Activated CD4-positive, alpha-beta T cell treated with anti-CD3 and anti-CD28 coated beads, Interleukin-2, amount 10 ng/mL, durations not matched to agents 7 days and 5 days (primary cell): ENCODE measurements at places on chromosomes 1 and 21. TPM values are rescaled to one million over a fixed set of nuclear protein-coding genes. Genes with fewer than 3 reads are reported as not detected.

- DNase-seq, result no peak
- no peaks in the 10 kb centered on the region for H3K36me3 ChIP-seq
- H3K4me3 ChIP-seq, result no peak overlapping the region
- H3K27ac ChIP-seq, result peak overlapping the region; percentile 21
- H3K27me3 ChIP-seq, result no peaks in the 10 kb centered on the region
- peaks cover 25% of the 10 kb centered on the region for H3K4me1 ChIP-seq
Observed at GRCh38 chr1:41716188-41717130, 202.3 kb downstream of the HIVEP3 start.

- H3K4me1 ChIP-seq, result no peaks in the 10 kb centered on the region
- no peak for DNase-seq
- no peak overlapping the region for H3K27ac ChIP-seq
- peaks cover 2% of the 10 kb centered on the region for H3K27me3 ChIP-seq
Observed at GRCh38 chr1:86583032-86583431, 36.2 kb downstream of the CLCA4 start.

DNA sequence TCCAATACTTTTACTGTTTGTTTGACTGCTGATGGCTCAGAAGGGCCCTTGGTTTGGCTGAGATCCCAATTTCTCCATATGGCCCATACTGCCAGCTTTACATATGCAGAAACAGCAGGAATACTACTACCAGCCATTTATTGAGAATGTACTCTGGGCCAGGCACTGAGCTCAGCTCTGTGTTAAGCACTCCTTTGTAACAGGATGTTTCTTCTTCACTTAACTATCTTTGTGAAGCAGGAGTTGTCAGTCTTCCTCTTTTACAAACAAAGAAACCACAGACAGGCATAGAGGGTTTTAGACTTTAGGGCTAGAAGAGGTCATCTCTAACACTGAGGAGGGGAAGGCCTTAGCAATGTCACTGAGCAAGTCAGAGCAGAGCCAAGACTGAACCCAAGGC, 8.3 kb downstream of the HMGCL start:
- no peaks in the 10 kb centered on the region for H3K27me3 ChIP-seq
- no peak overlapping the region for H3K4me3 ChIP-seq
- DNase-seq, result no peak

DNA sequence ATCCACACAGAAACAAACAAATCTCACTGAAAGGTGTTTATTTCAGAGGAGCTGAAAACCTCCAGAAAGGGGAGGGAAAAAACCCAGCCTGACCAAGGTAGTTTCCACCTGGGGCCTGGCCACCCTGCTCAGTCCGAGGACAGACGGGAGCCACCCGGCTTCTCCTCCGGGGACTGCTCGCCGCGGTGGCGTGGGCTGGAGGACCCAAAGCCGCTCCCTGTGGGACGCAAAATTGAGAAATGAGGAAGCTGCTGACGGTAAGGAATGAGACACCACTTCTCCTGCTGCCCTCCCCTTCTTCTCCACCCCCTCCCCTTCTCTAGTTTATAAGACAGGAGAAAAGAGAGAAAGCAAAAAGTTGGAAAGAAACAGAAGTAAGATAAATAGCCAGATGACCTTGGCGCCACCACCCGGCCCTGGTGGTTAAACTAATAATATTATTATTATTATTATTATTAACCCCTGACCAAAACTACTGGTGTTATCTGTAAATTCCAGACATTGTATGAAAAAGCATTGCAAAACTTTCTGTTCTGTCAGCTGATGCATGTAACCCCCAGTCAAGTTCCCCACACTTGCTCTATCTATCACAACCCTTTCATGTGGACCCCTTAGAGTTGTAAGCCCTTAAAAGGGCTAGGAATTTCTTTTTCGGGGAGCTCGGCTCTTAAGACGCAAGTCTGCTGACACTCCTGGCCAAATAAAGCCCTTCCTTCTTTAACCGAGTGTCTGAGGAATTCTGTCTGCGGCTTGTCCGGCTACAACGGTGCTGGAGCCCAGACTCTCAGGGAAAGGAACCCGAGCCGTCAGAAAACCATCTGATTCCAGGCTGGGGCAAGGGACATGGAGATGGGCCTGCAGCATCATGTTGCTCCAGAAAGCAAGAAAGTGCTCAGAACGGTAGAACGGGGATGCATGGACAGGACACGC, 12.5 kb downstream of the ITGB2 start:
- no peak overlapping the region for H3K4me3 ChIP-seq
- H3K4me1 ChIP-seq, result peaks cover 55% of the 10 kb centered on the region
- DNase-seq, result no peak
- H3K27ac ChIP-seq, result peak overlapping the region; percentile 31

- no peaks in the 10 kb centered on the region for H3K27me3 ChIP-seq
- no peaks in the 10 kb centered on the region for H3K36me3 ChIP-seq
- H3K4me3 ChIP-seq, result no peak overlapping the region
- peaks cover 6% of the 10 kb centered on the region for H3K4me1 ChIP-seq
- no peak for DNase-seq
Observed at GRCh38 chr21:41666641-41667081, 100.2 kb downstream of the RIPK4 start.

DNA sequence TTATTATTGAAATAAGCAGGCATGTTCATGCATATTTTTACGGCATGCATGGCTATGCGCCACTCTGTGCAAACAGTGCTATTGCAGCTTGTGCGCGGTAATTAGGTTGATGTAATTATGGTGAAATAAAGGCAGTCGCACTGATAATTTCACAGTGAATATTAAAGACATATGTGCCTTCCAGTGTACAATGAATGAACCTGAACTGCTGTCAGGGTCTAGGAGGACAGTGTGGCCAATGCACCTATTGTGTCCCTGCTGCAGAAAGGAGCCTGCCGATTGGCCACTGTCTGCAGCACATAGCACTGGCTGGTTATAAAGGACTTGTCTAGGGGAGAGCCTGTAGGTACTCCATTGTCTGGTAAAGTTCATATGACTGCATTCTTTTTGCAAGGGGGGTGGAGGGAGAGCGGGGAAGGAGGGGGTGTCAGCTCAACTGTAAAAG, 340.4 kb downstream of the USP25 start:
- no peak overlapping the region for H3K27ac ChIP-seq
- no peaks in the 10 kb centered on the region for H3K4me1 ChIP-seq
- no peaks in the 10 kb centered on the region for H3K27me3 ChIP-seq
- no peaks in the 10 kb centered on the region for H3K36me3 ChIP-seq

DNA sequence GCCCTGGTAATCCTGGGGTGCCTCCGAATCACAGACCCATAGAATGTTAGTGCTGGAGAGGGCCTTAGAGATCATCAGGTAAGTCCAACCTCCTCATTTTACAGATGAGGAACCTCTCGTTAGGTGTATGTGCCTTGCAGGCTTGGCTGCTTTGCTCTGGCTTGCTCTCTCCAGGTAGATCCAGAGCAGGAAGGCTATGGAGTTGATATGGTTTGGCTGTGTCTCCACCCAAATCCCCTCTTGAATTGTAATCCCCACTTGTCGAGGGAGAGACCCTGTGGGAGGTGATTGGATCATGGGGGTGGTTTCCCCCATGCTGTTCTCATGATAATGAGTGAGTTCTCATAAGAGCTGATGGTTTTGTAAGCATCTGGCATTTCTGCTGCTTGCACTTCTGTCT, 186.0 kb upstream of the PLXNA2 start:
- no peak for DNase-seq
- H3K4me3 ChIP-seq, result no peak overlapping the region
- H3K27ac ChIP-seq, result no peak overlapping the region
- no peaks in the 10 kb centered on the region for H3K4me1 ChIP-seq
- H3K36me3 ChIP-seq, result no peaks in the 10 kb centered on the region

- H3K27ac ChIP-seq, result no peak overlapping the region
- no peaks in the 10 kb centered on the region for H3K27me3 ChIP-seq
- H3K36me3 ChIP-seq, result peaks cover 2% of the 10 kb centered on the region
- H3K4me1 ChIP-seq, result no peaks in the 10 kb centered on the region
- H3K4me3 ChIP-seq, result no peak overlapping the region
- no peak for DNase-seq
Observed at GRCh38 chr1:109704173-109704572, 7.9 kb upstream of the GSTM5 start.

DNA sequence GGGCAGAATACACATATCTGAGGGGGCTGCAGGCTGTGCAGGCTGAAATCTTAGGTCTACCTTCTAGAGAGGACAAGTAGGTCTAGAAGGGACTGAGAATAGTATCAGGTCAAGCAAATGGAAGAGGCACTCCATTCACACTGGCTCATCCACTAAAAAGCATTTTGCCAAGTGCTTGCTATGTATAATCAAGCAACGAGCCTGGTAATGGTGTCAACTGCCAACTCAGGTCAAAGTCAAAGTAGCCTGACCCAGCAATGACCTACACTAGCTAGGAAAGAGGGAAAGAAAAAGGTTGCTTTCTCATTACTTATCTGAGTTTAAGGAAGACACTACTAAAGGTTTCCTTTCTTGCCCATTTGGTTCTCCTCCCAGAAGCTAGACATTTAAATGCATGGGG, 10.8 kb downstream of the KCND3 start:
- DNase-seq, result no peak
- H3K27me3 ChIP-seq, result peaks cover 22% of the 10 kb centered on the region
- H3K36me3 ChIP-seq, result no peaks in the 10 kb centered on the region
- H3K27ac ChIP-seq, result no peak overlapping the region

DNA sequence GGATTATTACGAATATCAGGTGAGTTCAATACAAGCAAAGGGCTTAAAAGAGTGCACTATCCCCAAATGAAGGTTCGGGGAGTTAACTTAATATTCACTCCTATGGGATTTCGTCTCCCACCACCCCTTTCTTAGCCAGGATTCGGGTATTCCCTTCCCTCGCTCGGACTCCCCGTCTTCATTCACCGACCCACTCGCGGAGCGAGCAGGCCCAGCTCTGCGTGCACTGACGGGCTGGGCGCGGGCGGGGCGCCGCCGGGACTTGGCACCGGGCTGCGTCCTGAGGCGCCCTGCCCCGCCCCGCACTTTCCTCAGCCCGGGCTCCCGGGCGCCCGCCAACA, 7.7 kb upstream of the MPZL1 start:
- H3K27me3 ChIP-seq, result peaks cover 6% of the 10 kb centered on the region
- DNase-seq, result no peak
- H3K36me3 ChIP-seq, result peaks cover 2% of the 10 kb centered on the region
- H3K27ac ChIP-seq, result peak overlapping the region; percentile 86
- peak overlapping the region; percentile 81 for H3K4me3 ChIP-seq

DNA sequence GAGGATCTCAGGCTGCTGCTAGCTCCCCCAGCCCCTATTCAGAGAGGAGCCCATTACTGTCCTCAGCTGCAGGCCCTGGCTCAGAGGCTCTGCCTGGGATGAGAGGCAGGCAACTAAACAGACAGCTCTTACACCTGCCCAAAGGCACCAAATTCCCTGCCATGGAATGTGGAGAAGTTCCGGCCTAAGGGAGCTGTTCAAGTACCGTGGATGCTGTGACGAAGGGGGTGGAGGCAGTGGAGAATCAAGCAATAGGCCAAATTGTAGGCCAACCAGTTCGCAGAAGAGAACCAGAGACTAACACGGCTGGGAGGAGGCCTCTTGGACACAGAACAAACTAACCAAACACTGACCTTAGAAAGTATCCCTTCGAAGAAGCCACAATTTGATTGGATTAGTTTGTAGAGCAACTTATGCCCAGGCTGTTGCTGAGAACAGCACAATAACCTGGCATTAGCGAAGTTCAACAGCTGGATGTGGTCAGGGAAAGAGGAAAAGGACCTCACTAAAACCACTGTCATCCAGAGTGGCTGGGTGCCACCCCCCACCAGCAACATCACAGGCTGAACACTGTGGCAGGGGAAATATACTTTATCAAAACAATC, 3.6 kb downstream of the C1orf174 start:
- no peak overlapping the region for H3K27ac ChIP-seq
- no peak for DNase-seq
- peaks cover 35% of the 10 kb centered on the region for H3K4me1 ChIP-seq
- H3K4me3 ChIP-seq, result no peak overlapping the region

GRCh38 chr1:29708796-29709703, 472.7 kb downstream of the PTPRU start:
- H3K27ac ChIP-seq, result peak overlapping the region; percentile 20
- peaks cover 21% of the 10 kb centered on the region for H3K27me3 ChIP-seq
- H3K36me3 ChIP-seq, result no peaks in the 10 kb centered on the region
- no peak for DNase-seq

GRCh38 chr1:29708381-29708780, 472.1 kb downstream of the PTPRU start:
- peaks cover 44% of the 10 kb centered on the region for H3K4me1 ChIP-seq
- H3K27ac ChIP-seq, result no peak overlapping the region
- H3K27me3 ChIP-seq, result peaks cover 19% of the 10 kb centered on the region
- no peak for DNase-seq
- no peak overlapping the region for H3K4me3 ChIP-seq

DNA sequence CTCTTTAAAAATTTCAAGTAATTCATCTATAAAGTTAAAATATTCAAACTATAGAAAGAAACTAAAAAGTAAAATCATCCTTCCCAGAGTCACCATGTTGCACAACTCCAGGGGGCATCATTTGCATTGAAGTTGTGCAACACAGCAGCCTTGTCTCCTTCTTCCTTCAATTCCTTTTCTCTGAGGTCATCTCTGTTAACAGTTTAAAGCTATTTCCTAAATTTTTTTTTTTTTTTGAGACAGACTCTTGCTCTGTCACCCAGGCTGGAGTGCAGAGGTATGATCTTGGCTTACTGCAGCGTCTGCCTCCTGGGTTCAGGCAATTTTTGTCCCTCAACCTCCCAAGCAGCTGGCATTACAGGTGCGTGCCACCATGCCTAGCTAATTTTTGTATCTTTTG, 7.1 kb downstream of the RHBG start:
- no peak for DNase-seq
- no peak overlapping the region for H3K4me3 ChIP-seq
- no peak overlapping the region for H3K27ac ChIP-seq
- H3K4me1 ChIP-seq, result no peaks in the 10 kb centered on the region
- peaks cover 29% of the 10 kb centered on the region for H3K27me3 ChIP-seq

DNA sequence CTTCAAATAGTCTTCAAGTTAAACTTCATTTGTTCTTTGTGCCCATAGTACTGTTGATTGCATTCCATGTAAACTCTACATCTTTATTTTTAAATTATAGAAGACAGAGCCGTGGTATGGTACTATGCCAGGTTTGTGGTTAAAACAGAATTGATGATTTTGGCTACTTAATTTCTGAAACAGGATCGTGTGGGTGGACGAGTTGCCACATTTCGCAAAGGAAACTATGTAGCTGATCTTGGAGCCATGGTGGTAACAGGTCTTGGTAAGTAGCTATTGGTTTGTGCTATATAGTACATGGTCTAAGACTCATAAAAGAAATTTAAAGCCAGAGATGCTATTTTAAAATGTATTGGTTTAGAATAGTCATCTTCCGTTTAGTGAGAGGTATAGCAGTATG, 38.0 kb downstream of the KDM1A start:
- H3K27me3 ChIP-seq, result no peaks in the 10 kb centered on the region
- H3K4me3 ChIP-seq, result no peak overlapping the region
- no peak for DNase-seq
- H3K27ac ChIP-seq, result no peak overlapping the region

Gene TRIM46
- total RNA-seq, result 15.5 TPM

Gene CFHR2
- not detected for total RNA-seq

Gene LEFTY2
- not detected for total RNA-seq

Gene FAAH
- total RNA-seq, result 7.6 TPM
